ENCODE measurements at places on chromosomes 13 and 19.

- DNase-seq = no peak
Observed at GRCh38 chr19:10831987-10832938, 3.7 kb downstream of the TMED1 start.

DNA sequence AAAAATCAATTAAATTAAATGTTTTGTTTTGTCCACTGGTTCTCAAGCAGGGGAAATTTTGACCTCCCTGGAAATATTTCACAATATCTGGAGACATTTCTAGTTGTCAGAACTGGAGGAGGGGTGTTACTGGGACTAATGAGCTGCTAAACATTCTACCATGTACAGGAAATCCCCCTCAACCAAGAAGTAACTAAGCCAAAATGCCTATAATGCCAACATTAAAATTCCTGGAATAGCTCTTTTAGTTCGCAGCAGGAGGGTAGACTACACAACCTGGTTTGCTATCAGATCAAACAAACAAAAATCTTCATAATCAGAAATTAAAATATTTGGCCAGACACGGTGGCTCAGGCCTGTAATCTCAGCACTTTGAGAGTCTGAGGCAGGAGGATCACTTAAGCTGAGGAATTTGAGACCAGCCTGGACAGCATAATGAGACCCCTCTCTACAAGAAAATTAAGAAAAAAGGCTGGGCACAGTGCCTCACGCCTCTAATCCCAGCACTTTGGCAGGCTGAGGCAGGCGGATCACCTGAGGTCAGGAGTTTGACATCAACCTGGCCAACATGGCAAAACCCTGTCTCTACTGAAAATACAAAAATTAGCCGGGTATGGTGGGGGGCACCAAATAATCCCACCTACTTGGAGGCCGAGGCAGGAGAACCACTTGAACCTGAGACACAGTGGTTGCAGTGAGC is 13.7 kb upstream of the SMARCA4 start:
- DNase-seq = no peak

DNA sequence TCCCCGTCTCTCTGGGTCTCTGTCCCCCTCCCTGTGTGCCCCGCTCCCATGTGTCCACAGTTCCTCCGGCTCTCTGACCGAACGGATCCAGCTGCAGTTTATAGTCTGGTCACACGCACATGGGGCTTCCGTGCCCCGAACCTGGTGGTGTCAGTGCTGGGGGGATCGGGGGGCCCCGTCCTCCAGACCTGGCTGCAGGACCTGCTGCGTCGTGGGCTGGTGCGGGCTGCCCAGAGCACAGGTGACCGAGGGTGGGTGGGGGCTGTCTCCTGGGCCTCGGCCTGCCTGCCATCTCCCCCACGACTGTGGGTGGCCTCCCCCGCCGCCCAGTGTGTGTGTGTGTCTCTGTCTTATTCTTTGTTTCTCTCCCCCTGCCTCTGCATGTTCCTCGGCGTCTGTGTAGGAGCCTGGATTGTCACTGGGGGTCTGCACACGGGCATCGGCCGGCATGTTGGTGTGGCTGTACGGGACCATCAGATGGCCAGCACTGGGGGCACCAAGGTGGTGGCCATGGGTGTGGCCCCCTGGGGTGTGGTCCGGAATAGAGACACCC is 10.3 kb downstream of the TRPM4 start:
- DNase-seq = no peak

- no peak for DNase-seq
Observed at GRCh38 chr19:43667876-43668405, 2.0 kb downstream of the PLAUR start.

DNA sequence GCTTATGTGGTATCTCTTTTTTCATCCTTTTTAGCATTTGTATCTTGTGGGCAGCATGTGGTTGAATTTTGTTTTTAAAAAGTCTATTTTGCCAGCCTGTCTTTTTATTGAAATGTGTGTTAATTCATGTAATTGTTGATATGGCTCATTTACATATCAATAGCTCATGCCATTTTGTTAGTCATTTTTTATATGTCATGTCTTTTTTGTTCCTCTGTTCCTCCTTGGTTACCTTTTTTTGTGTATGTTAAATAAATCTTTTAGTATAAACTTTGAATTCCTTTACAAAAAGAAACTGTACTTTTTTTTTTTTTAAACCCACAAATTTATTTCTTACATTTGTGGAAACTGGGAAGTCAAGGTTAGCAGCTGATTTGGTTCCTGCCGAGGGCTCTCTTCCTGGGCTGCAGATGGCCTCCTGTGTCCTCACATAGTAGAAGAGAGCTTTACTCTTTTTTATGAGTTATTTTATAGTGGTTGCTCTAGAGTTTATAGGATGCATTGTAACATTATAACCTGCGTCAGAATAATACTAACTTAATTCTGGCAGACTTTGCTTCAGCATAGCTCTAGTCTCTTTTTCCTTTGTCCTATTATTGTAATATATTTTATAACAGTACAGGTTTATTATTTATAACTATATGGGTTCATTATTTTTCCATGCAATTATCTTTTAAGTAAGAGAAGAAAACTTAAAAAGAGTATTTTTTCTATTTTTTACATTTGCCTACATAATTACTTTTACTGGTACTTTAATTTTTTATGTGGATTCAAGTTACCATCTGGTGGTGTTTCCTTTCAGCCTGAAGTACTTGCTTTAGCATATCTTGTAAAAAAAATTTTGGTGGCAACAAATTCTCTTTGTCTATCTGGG is 86.3 kb downstream of the URI1 start:
- DNase-seq = no peak

DNA sequence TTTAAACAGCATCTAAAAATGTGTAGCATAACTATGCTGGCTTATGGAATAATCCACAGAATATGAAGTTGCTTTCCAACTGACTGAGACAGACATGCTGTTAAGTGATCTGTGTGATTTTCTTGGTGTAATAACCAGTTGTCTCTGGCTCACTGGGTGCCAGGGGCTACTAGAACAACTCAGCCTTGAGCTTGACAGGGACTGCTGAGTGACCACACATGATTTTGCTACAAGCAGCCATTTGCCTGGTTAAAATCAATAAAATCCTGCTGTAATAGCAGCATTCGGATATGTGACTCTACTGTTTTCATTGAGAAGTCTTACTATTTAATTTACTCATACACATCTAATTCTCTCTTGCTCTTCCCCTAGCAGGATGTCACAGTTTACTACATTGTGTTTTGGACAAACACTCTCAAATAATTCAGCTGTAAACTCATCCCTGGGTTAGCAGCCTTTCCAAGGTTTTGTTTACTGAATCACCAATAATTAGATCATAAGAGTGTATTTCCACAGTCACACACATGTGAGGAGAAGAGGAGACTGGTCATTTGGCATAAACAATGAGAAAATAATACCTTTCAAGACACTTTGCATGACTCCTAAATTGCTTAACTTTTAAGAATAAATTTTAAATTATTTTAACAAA is 426.2 kb downstream of the PCDH9 start:
- no peak for DNase-seq

- DNase-seq = no peak
Observed at GRCh38 chr19:6774821-6775707, 2.6 kb downstream of the VAV1 start.

- DNase-seq = no peak
Observed at GRCh38 chr19:1854542-1855039, 6.3 kb upstream of the REXO1 start.

- DNase-seq = no peak
Observed at GRCh38 chr13:20125129-20125782, 35.6 kb downstream of the GJA3 start.
